ENCODE measurements at places on chromosomes 16 and 17.
A peak's percentile ranks its signal among the peaks of the same experiment; 100 is the strongest.

DNA sequence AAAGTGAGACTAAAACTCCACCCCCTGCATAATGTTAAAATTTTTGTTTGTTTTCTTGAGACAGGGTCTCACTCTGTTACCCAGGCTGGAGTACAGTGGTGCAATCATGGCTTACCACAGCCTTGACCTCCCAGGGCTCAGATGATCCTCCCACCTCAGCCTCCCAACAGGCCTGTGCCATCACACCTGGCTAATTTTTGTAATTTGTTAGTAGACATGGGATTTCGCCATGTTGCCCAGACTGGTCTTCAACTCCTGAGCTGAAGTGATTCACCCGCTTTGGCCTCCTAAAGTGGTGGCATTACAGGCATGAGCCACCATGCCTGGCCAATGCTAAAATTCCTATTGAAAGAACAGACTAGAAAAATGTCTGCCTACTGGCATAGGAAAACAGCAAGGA lies 103.8 kb downstream of the TRIM37 start:
- peaks cover 6% of the 10 kb centered on the region for H3K4me1 ChIP-seq
- 0 out of 2 replicates have a peak overlapping the region, but pooled peaks have one; percentile 70 for H3K27ac ChIP-seq
- DNase-seq = no peak
- H3K4me3 ChIP-seq = no peak overlapping the region
- H3K36me3 ChIP-seq = peaks cover 30% of the 10 kb centered on the region

GRCh38 chr16:77843405-77843804 lies 55.0 kb downstream of the VAT1L start:
- no peak for DNase-seq
- H3K4me3 ChIP-seq = no peak overlapping the region
- H3K36me3 ChIP-seq = peaks cover 6% of the 10 kb centered on the region
- peaks cover 12% of the 10 kb centered on the region for H3K4me1 ChIP-seq
- no peak overlapping the region for H3K27ac ChIP-seq

DNA sequence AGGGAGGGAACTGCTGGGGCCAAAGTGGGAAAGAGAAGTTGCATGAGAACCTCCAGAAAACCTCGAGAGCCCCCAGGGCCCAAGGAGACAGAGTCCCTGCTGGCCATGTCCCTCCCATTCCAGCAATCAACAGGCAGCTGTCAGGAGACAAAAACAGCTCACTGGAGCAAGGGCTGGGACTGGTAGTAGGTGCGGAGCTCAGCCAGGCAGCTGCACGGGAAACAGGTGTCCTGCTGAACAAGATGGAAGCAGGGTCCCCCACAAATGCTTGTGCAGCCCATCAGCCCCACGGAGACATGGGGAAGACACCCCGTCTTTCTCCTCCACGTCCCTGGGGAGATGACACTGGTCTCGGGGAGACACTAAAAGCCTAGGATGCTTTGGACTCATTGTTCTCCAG lies 34.5 kb downstream of the SDK2 start:
- no peaks in the 10 kb centered on the region for H3K36me3 ChIP-seq
- no peak for DNase-seq
- no peak overlapping the region for H3K4me3 ChIP-seq
- H3K4me1 ChIP-seq = peaks cover 26% of the 10 kb centered on the region
- no peak overlapping the region for H3K27ac ChIP-seq
- no peaks in the 10 kb centered on the region for H3K27me3 ChIP-seq

DNA sequence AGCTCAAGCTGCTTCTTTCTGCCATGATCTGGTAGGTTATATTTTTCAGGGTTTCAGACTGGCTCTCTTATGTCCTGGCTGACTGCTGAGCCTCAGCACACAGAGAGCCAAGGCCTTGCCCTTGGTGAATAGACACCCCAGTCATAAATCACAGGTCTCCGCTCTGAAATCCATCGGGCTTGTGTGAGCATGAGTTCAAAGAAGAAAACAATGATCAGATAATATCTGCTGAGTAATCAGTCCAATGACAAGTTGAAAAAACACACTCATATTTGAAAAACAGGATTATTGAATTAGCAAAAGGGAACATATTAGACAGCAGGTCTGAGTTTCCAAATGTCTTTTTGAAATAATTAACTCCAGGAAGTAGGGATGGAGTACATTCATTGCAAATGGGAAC lies 51.1 kb upstream of the NDRG4 start:
- peaks cover 30% of the 10 kb centered on the region for H3K27me3 ChIP-seq
- H3K36me3 ChIP-seq = no peaks in the 10 kb centered on the region
- no peak for DNase-seq

GRCh38 chr16:4275861-4276260 lies 3.0 kb upstream of the TFAP4 start:
- DNase-seq = no peak
- 0 out of 2 replicates have a peak overlapping the region, but pooled peaks have one; percentile 41 for H3K27ac ChIP-seq
- peaks cover 3% of the 10 kb centered on the region for H3K36me3 ChIP-seq
- peaks cover 3% of the 10 kb centered on the region for H3K27me3 ChIP-seq
- peaks cover 8% of the 10 kb centered on the region for H3K4me1 ChIP-seq

DNA sequence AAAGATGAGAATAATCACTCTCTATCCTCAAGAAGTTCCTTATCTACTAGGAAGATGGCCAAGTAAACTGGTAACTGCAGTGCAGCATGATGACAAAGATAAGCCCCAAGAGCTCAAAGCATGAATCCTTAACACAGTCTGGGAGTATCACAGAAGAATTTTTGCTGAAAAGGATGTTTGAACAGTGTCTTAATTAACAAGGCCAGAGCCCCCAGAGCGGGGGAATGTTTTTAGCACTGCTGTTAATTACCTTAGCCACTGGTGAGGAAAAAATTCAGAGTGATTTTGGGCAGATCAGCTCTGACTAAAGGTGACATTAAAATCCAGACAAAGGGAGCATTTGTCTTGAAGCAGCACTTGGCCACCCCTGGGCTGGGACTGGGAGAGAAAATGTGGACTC lies 30.1 kb downstream of the ADAMTS18 start:
- no peaks in the 10 kb centered on the region for H3K36me3 ChIP-seq
- H3K27me3 ChIP-seq = no peaks in the 10 kb centered on the region
- no peak overlapping the region for H3K4me3 ChIP-seq
- H3K4me1 ChIP-seq = peaks cover 24% of the 10 kb centered on the region

DNA sequence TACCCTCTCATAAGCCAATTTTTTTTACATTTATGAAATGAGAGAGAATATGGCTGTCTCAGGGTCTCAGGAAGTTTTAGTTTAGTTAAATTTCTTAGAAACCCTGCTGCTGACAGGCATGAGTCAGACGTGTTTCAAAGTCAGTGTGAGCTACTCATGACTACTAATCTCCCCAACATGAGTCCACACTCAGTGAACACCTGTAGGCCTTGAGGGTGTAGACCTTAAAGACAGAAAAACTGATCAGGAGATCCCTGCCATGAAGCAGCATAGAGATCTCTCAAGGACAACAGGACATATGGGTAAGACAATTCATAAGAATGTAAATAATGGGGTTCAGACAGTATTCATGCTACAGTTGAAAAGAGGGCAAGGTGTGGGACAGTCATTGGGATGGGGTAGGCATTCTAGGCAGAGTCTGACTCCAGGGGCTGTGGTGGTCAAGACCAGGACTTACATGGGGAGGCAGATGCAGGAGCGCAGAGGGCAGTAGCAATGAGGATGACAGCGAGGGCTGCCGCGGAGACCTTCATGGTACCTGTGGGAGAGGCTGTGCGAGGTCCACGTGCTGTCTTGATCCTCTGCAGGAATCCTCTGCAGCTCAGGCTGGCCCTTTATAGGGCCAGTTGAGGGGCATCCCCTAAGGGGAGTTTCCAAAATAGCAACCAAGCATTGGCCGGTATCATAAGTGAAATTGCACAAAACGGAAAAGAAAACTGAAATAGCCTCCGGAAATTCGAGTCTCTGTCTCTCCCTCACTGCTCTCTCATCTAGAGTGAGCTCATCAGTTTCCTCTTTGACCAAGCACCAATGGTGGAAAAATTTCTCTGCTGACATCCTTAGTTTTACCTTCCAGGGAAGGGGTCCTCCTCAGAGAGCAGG lies at the start of gene CCL5:
TSS of gene CCL5 (minus strand) at position 588 of the 882 bp plus-strand sequence.
- DNase-seq = no peak
- no peaks in the 10 kb centered on the region for H3K27me3 ChIP-seq
- H3K27ac ChIP-seq = no peak within 1 kb of the TSS

GRCh38 chr17:57431415-57431814 lies 175.1 kb downstream of the MSI2 start:
- H3K4me3 ChIP-seq = no peak overlapping the region
- H3K36me3 ChIP-seq = no peaks in the 10 kb centered on the region
- no peak overlapping the region for H3K27ac ChIP-seq

- peaks cover 5% of the 10 kb centered on the region for H3K27me3 ChIP-seq
- peaks cover 6% of the 10 kb centered on the region for H3K36me3 ChIP-seq
- peaks cover 27% of the 10 kb centered on the region for H3K4me1 ChIP-seq
- H3K4me3 ChIP-seq = no peak overlapping the region
These were observed 255.6 kb downstream of the HS3ST3A1 start for GRCh38 chr17:13346081-13346533.

DNA sequence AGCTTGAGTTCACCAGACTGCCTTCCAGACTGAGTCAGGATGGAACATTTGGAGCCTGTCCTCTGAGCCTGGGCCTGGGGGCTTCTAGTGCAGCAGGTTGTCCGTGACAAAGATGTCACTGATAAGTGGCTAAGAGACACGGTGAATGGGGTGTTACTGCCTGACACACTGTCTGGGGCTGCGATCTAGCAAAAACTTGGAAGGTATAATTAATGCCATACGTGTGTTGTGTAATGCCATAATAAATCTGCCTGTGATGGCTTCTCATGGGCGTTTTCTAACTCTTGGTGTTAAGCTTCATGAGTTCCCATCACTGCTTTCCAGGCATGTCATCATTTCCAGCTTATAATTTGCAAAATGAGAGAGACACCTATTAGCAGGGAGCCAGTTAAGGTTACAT lies 215.4 kb downstream of the UTP18 start:
- H3K27ac ChIP-seq = no peak overlapping the region
- no peaks in the 10 kb centered on the region for H3K27me3 ChIP-seq
- no peak for DNase-seq
- H3K4me1 ChIP-seq = peaks cover 17% of the 10 kb centered on the region
- H3K4me3 ChIP-seq = no peak overlapping the region

DNA sequence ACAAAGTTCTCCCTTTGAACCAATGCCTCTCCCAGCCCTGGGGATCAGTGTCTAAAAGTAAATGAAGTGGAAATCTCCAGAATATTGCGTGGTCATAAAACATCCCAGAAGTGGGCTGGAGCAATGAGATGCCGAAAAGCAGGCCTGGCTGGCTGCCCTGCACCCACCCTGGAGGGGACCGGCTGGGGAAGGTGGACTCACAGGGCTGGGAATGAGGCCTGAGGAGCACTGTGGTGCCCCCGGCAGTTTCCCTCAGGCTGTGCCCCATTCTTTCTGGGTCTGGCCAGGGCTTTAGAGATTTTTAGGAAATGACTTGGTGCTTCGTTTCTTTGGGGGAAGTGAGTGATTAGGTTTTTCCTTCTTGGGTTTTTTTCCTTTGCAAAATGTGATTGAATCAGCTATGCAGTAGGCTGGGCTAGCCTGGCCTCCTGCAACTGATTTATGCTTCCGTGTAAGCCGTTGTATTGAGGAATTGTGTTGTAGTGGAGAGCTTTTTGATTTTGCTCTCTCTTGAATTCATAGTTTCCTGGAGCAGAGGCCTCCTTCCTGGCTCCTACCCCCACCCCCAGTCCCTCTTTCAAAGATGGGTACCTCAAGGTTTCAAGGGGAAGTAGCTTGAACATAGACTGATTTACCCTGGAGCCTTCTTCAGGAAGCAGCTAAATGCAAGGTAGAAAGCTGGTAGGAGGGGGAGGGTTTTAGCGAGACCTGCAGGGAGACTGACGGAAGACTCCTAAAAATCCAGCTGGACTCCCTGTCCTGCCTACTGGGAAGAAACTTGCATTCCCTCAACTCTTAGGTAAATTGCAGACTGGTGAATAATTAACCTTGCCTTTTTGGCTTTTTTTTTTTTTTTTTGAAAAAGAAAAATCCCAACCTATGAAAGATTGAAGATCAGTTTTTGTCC lies 170.2 kb downstream of the RAB11FIP4 start:
- H3K27me3 ChIP-seq = peaks cover 38% of the 10 kb centered on the region
- H3K4me1 ChIP-seq = peaks cover 46% of the 10 kb centered on the region
- no peaks in the 10 kb centered on the region for H3K36me3 ChIP-seq
- H3K4me3 ChIP-seq = peak overlapping the region; percentile 71
- no peak overlapping the region for H3K27ac ChIP-seq
- DNase-seq = no peak

GRCh38 chr17:73336408-73337329 lies 24.9 kb upstream of the CDC42EP4 start:
- no peak overlapping the region for H3K4me3 ChIP-seq
- DNase-seq = no peak
- no peaks in the 10 kb centered on the region for H3K36me3 ChIP-seq
- peaks cover 19% of the 10 kb centered on the region for H3K4me1 ChIP-seq
- no peak overlapping the region for H3K27ac ChIP-seq

DNA sequence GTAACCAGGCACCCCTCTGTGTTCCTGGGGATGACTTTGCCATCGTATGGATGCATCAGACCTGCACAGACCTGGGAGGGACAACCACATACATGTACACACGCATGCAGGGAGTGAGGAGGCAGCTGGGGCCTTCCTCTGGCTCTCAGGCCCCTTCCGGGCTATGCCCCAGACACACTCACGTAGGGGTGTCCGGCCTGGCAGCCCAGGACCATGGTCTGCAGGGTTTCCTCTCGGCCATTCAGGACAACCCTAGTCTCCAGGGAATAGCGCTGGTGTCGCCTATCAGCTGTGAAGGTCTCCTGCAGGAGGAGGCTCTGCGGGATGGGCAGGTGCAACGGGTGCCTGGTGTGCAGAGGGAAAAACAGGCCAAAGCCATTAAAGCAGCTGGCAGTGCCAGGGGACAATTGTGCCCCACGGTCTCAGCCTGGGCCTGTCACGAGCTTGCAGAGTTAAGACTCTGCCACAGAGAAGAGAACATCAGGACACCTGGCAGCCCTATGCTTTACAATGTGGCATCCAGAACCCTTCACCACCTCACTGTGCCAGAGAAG lies 101.4 kb downstream of the RMI2 start:
- DNase-seq = no peak
- H3K27me3 ChIP-seq = no peaks in the 10 kb centered on the region
- H3K4me1 ChIP-seq = no peaks in the 10 kb centered on the region
- H3K4me3 ChIP-seq = no peak overlapping the region

GRCh38 chr16:89473136-89473712 lies 17.1 kb downstream of the ANKRD11 start:
- H3K36me3 ChIP-seq = no peaks in the 10 kb centered on the region
- H3K27ac ChIP-seq = peak overlapping the region; percentile 42
- no peak for DNase-seq

- H3K36me3 ChIP-seq = peaks cover 11% of the 10 kb centered on the region
- H3K4me1 ChIP-seq = peaks cover 7% of the 10 kb centered on the region
- H3K27me3 ChIP-seq = no peaks in the 10 kb centered on the region
- H3K4me3 ChIP-seq = no peak overlapping the region
These were observed 301.9 kb downstream of the SOX9 start for GRCh38 chr17:72422505-72423285.

DNA sequence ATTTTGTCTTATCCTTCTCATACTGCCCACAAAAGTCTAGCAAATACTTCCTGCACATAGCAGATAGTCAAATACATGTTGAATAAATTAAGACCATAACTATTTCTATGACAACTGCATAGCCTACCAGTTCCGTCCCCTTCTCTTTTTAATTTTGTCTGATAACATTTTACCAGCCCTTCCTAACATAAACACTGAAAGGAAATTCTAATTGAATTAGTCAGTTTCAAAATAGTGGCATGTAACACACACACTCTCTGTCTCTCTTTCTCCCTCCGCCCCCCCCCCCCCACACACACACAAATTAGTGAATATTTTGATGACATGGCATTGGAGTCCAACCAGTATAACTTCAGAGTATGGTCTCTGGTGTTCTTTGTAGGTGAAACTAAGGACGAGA lies 41.8 kb downstream of the TNRC6C start:
- no peaks in the 10 kb centered on the region for H3K27me3 ChIP-seq
- H3K27ac ChIP-seq = no peak overlapping the region
- H3K4me1 ChIP-seq = peaks cover 58% of the 10 kb centered on the region
- H3K4me3 ChIP-seq = no peak overlapping the region
- peaks cover 4% of the 10 kb centered on the region for H3K36me3 ChIP-seq

Data from WTC11 (cell line).